ENCODE measurements at places on chromosomes 5 and 9.

GRCh38 chr9:92328225-92328624, 2.5 kb downstream of the CENPP start:
- no peak for DNase-seq

- DNase-seq = no peak
These were observed 17.9 kb upstream of the SPINK4 start for GRCh38 chr9:33222031-33222430.

GRCh38 chr5:64883912-64884311, 115.2 kb downstream of the CWC27 start:
- DNase-seq = no peak

GRCh38 chr5:136901-137300, 44.9 kb downstream of the PLEKHG4B start:
- no peak for DNase-seq

- DNase-seq = no peak
These were observed 97.5 kb downstream of the PIP5K1B start for GRCh38 chr9:68802525-68803015.
